ENCODE measurements at places on chromosomes 3 and 15.

DNA sequence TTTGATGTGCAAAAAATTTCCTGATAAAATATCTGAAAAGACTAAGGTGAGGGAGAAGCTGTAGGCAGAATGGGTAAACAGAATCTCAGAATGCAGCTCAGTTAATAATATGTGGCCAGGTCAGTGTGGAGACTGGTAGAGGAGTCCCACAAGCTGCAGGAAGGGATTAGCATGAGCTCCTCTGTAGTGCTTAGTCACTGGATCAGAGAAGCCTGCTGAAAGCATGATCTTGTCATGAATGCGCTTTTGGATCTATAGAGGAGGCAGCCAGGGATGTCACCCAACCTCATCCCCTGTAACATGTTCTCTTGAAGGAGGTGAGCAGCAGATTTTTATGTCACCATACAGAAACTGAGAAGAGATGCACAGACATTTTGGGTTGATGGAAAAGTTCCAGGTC, 1035.3 kb upstream of the GBE1 start:
- DNase-seq: no peak

GRCh38 chr3:192927016-192927415, 9.4 kb upstream of the MB21D2 start:
- no peak for DNase-seq

DNA sequence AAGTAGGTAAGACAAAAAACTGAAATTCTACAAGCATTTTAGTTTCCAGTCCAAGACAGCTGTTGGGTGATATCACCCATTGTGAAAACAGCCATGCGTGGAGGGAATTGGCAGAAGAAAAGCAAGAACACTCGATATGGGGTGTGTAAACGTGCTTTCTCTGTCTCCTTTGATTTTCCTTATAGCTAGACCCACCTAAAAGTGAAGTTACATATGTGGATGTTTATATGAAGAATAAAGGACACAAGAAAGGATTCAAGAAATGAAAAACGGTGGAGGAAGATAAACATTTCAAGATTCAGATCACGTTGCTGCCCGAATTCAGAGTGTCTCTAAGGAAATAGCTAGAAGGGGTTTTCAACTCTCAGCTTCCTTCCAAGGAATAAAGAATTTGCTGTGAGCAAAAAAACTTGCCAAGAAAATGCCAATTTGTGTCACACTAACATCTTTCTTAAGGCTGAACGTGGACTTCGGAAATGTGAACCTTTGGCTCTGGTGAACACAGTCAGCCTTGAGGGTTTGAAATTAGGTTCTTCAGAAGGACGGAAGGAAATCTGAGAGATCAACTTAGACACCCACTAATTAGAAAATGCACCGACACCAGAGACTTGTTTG, 269.0 kb upstream of the ADAMTS9 start:
- no peak for DNase-seq

GRCh38 chr3:8777201-8777977, 8.0 kb upstream of the OXTR start:
- peak; percentile 61 for DNase-seq

GRCh38 chr15:55915221-55915620, 78.2 kb downstream of the NEDD4 start:
- peak; percentile 46 for DNase-seq

- no peak for DNase-seq
Measured at GRCh38 chr3:64349551-64349950, 124.3 kb upstream of the PRICKLE2 start.
